ENCODE measurements at places on chromosomes 4 and X.
A peak's percentile ranks its signal among the peaks of the same experiment; 100 is the strongest.

DNA sequence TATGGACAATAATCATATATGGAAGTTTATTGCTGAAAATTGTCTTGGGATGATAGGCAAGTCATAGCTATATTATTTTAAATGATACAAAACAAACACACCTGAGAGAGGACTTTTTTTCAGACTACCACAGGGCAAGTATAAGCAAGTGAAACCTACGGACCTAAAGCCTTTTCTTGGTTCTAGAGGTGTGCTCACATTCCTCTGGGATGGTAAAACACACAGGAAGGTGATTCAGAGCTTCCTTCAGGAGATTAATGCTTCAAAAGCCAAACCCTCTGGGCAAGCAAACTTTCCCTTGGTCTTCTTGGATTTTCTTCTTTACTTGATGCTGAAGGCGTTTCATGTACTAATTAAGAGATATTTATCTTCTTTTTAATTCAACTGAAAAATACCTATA is 60.1 kb upstream of the ACSL4 start:
- no peak for DNase-seq

- no peak for DNase-seq
Measured at GRCh38 chrX:101417190-101417589, 9.2 kb downstream of the HNRNPH2 start.

DNA sequence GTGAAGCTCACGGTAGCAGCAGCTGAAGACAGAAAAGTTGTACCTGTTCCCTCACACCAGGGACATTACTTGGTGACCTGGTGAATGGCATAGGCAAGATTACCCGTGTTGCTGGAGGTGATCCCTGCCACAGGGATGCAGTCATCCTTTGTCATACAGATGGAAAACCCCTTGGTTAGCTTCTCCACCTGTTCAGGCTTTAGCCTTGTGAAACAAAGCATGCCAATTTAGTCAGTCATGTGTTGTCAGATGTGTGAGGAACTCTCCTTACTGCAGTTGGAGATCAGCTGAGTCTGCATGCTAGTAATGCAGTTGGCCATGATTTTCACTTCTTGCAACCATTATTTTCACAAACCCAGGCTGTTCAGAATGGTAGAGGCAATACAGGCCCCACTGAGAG is 41.0 kb downstream of the AMELX start:
- DNase-seq = no peak

- DNase-seq = no peak
Measured at GRCh38 chr4:144208074-144208473, 67.6 kb upstream of the GYPA start.

GRCh38 chr4:107692202-107692601 is 27.8 kb downstream of the PAPSS1 start:
- DNase-seq = peak; percentile 6

DNA sequence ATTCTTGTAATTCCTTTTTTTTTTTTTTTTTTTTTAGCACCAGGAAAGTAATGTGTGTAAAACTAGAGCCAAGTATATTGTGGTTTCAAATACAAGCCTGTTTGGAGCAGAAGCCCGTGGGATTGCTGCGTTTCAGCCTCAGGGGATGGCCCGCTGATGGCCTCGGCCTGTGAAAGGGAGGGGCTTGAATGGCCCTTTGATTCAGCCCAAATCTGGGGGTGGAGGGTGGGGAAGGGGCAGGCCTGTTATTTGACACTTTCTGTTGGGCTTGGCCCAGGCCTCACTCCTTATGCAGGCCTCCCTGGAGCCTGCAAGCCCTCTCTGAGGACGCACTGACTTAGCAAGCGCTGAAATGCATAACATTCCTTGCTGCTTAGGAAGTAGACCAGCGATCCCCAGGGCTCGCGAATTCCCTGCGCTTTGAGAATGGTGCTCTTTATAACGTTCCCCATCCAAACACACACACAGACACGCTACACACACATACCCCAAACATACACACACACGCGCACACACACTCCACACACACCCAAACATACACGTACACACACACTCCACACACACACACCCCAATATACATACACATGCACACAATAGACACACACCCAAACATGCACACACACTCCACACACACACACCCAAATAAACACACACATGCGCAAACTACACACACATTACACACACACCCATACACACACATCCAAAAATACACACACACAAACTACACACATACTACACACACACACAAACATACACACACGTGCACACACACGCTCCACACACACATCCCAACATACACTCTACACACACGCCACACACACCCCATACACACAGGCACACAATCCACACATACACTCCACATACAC is 29.6 kb downstream of the TLR10 start:
- no peak for DNase-seq

GRCh38 chr4:13647031-13647430 is 19.5 kb upstream of the BOD1L1 start:
- no peak for DNase-seq

DNA sequence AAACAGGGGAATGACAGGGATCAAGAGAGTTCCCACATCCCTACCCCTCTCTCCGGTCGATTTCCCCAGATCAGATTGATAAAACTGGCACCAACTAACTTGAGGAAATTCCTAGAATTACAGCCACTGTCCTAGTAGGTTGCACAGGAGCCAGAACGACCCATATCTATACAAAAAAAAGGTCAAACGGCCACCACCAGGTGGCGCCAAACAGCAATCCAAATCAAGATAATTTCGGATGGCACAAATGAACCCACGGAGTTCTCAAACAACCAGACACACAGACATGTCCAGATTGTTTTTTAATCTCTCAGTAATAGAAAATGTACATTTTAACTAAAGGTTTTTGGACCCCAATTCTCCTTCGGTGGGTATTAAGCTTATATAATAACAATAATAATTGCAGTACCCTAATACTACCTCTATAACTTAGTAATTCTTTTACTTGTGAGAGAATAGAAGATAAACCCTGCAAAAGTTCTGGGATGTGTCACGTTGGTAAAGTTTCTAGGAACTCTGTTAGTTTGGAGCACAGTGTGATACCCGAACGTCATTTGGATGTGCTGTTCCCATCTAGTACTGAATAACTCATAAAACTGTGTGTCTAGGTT is 212.6 kb downstream of the SPOCK3 start:
- peak; percentile 11 for DNase-seq

GRCh38 chr4:16489226-16489625 is 263.0 kb upstream of the TAPT1 start:
- no peak for DNase-seq

DNA sequence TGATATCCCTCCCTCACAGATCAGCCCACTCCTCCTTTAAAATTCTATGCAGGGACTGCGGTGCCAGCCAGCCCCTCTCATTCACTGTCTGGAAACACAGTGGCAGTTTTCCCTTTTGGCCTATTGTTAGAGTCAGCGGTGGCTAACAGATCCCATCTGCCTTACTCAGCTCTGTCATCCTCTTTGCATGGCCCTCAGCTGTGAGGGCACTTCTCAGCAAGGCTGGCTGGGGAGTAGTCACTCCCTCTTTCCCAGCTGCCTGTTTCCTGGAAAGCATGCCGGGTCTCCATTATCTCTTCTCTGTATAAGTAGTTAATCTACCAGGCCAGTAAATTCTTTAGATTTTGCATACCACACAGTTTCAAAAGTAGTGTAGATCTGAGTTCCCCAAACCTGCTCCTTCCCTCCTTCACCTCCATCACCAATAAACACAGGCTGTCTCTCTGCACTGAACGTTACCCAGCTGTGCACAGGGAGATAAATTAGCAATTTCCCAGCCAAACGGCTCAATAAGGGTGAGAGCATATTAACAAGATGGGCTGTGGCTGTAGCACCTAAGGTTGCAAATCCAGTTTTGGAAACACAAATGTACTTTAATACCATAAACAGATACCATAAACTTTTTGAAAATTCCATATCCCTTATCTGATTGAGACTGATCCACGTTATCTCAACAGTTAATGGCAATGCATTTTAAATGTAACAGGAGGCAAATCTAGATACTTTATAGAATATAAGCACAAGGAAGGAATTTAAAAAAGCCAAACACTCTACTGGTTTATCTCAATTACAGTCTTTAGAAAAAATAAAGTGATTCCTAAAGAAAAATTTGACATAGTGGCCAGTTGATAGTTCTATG is 229.3 kb downstream of the ANKRD50 start:
- no peak for DNase-seq

DNA sequence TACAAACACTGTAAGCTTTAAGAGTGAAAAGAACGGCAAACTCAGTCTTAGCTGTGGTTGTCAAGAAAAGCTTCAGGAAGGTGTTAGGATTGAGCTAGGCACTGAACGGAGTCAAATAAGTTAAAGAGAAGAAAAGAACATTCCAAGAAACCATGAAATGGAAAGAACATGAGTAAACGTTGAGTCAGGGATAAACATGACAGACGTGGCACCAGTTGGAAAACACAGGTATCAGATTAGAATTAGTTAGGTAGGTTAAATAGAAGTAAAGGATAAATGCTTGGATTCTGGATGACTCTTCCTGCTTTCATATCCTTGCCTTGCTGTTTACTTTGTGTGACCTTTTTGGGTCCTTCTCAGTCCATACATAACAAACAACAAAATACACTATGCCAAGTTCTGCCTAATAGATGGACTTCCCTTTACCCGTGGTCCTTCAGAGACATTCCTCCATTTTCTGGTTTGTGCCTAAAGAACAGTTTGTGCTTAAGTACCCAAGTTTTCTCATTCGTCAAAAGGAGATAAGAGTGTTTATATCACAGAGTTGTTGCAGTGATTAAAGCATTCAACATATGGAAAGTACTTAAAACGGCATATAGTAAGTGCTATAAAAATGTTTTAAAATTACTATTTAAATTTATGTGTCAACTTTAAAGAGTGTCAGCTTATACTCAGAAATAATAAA is 446.9 kb downstream of the TMA16 start:
- DNase-seq = no peak

DNA sequence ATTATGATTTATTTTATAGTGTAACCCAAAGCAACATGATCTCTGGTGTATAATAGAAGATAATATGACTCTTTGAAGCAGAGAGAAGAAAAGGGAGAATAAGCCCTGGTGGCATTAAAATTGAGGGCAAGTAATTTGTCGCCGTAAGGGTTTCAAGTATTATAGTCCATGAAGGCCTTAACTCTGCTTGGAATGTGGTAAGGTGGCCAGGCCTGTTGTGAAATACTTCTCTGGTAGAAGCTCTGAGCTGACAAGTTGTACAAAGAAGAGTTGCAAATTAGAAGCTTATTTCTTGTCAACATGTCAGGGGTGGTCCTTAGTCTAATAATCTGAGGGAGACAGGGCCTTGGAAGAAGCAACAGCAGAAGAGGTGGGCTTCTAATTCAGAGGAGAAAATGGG is 151.7 kb upstream of the HHIP start:
- DNase-seq = no peak

- DNase-seq = no peak
Measured at GRCh38 chrX:130118441-130119311, 8.4 kb upstream of the ELF4 start.

- DNase-seq = no peak
Measured at GRCh38 chrX:3362956-3363355, 16.5 kb upstream of the MXRA5 start.

DNA sequence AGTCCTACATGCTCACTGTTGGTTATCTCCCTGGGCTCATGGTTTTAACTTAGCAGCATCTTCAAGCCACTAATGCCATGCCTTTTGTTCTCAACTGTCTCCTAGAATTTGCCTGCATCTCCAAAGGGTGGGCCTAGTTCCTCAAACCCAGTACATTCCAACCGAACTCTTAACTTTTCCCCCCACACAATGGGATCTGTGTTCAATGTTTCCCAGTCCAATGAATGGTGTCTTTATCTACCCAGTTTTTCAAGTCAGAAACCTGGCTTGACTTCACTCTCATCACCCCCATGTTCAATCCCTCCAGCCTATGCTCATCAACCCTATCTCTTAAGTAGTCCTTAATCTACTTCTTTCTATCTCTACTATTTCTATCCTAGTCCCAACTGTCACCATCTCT is 12.9 kb downstream of the CD40LG start:
- no peak for DNase-seq

- no peak for DNase-seq
Measured at GRCh38 chrX:133749951-133750350, 235.4 kb downstream of the GPC3 start.

DNA sequence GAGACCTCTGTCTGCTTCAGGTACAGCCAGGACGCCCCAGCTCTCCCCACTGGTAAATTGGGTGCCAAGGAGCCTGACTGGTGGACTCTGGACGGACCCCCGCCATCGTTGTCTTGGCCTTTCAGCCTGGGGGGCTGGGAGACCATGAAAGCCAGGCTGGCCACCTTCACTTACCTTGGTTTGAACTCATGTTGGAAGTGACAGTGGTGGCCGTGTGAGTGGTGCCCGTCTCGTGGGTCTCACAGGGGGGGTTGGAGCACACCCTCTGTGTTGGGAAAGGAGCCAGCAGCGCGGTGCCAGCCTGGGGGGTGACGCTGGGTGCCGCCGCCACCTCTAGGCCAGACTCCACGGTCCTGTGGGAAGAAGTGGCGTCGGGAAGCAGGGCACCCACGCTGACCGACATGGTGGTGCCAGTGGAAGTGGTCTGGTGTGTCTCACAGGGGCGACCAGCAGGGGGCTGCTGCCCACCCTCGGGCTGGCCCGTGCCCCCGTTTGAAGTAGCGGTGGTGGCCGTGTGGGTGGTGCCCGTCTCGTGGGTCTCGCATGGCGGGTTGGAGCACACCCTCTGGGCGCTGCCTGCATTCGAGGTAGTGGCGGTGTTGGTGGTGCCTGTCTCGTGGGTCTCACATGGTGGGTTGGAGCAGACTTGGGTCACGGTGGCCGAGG is 9.6 kb upstream of the RENBP start:
- no peak for DNase-seq

DNA sequence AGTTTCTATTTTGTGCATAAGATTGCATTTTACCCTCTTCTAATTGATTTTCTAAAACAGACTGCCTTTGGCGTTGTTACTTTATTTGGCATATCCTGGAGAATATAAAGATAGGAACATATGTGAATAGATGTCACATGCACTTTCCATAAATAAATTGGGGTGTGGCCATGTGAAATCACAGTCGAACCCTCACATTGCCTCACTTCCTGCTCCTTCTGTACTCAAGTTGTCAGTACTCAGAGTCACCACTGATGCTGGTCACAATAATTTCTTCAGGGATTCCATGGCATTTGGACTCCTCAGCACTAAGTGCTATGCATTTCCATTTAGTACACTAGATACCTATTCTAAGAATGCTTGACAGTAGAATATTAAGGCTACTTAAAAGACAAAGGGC is 1.4 kb upstream of the EMCN start:
- DNase-seq = no peak

GRCh38 chr4:101682946-101683345 is 107.6 kb upstream of the BANK1 start:
- no peak for DNase-seq

- DNase-seq = no peak
Measured at GRCh38 chr4:19213388-19213787, 1038.3 kb upstream of the SLIT2 start.

All from CD4-positive, alpha-beta T cell treated with Interleukin-1 beta for 1 hour (primary cell).